ENCODE measurements at places on chromosomes 7 and 10.

DNA sequence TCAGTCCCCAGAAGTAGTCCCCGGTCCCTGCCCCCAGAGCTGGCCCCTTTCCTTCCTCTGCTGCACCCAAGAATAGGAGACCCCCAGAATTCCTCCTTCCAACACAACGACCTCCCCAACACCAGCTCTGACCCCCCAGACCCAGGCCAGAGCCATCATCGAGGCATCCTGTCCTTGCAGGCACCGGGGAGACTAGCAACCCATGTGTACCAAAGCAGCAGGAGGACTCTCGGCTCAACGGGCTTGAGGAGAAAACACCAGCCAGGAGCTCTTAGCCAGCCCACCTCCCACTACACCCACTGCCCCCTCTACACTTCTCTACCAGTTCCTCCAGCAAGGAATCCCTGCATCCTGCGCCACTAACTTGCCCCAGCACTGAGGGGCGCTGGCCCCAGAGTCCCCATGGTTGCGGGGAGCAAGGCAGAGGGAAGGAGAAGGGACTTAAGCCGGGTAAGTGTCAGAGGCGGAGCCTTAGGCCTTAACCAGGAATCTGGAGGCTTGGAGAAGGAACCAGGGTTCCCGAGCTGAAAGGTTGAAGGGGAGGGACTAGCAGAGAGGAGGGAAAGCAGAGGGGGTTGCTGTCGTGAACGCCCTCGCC is 3.9 kb downstream of the GRID1 start:
- DNase-seq, result peak; percentile 14

DNA sequence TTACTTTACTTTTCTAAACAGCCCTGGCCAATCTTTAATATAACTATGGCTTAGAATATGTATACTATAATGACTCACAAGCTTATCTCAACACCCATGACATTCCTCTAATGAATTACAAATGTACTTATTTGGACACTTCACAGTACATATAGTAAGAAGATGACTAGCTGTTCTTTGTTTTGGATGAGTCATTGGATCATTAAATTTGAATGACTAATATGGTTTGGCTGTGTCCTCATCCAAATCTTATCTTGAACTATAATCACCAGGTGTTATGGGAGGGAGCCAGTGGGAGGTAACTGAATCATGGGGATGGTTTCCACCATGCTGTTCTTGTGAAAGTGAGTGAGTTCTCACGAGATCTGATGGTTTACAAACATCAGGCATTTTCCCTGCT is 807.5 kb upstream of the SORCS1 start:
- no peak for DNase-seq

DNA sequence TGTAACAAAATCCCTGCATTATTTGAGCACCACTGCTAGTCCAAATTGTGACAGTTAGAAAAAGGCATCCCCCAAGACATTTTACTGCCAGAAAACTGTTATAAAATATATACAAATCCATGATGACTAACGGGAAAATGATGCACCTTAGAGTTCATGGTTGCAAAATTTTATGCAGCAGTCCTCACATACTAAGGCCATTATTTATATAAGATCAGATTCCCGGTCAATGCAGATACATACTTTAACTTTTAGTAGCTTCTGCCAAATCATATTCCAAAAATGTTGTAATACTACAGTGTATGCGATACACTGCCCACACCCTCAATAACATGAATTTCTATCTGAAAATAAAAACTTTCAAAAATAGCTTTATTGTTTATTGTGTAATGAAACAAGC is 239.9 kb upstream of the ZNF32 start:
- DNase-seq, result no peak

DNA sequence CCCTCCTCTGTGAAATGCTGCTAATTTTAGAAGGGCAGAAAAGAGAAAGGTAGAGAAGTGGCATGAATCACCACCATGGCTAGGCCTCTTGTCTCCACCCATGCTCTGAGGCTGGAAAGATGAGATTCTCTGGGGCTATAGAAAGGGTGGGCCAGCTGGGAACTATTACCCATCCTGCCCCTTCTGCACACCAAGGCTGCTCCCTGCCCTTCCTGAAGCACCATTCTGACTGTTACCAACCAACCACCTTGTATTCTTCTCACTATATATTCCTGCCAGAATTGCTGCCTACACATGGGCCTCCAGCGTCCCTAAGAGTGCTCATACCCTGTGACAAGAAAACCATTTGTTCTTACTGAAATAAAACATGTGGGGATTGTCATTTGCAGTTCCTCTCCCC is 11.4 kb upstream of the DLX6 start:
- no peak for DNase-seq

DNA sequence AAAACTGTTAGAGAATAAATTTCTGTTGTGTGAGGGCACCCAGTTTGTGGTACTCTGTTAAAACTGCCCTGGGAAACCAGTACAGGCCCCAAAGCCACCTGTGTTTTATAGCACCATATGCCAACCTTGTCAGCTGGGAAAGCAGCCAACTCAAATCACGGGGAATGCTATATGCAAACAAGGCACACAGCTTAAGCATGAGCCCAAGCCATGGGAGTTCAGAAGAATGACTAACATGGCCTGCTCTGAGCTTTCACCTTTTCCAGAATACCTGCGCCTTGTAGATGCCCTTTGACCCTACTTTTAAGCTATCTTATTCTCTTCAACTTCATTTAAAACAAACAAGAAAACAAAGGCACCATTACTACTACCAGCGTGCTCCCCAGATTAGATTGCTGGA is 5.5 kb upstream of the SLC25A13 start:
- DNase-seq, result no peak

GRCh38 chr10:73225518-73225917 is 21.5 kb downstream of the DNAJC9 start:
- no peak for DNase-seq

All from tibial artery (tissue), 4 donors.